ENCODE measurements at places on chromosomes 2 and 18.

GRCh38 chr2:42796427-42797248 is 4.3 kb upstream of the HAAO start:
- DNase-seq: no peak

- peak; percentile 44 for DNase-seq
Observed at GRCh38 chr2:106596844-106597243, 109.7 kb downstream of the CD8B2 start.

DNA sequence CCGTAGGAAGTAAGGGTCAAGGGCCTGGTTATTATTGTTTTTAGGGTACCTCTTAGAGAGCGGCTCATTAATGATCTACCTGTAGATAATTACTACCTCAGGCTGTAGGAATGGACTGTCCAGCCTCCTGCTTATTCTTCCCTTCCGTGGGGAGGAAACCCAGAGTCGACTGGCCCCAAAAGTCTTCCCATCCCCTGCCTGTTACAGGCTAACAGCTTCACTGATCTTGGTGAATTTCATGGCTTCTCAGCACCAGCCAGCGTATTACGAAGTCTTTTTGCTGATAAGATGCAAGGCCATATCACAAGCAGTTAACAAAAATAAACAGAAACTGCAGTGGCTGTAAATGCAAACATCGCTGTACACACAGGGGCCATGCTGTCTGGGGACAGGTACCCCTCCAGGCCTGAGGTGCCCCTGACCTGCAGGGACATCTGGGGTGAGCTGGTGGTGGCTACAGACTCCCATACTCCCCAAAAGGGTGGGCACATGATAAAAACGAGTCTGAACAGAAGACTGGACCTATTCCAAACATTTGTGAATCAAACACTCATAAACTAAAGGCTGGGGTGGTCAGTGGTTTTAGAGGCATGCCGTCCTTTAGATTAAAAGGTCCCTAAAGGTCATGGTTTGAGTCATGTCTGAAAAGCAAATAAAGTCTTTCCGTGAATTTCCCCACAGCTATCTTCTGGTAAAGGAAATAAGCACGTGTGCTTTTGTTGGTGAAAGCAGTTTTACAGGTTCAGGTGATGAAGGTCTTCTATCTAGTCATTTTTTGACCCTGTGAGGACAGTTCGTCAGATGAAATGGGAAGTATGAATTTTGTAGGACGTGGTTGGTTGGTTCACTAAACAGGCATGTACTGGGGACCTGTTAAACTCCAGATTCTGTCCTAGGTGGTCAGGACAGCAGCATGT is 36.7 kb downstream of the TTC39C start:
- DNase-seq: peak; percentile 69

- no peak for DNase-seq
Observed at GRCh38 chr2:136243638-136244535, 125.9 kb upstream of the CXCR4 start.

Data from PC-3 (cell line).